Stimulated activated CD4-positive, alpha-beta T cell treated with anti-CD3 and anti-CD28 coated beads, Interleukin-2, amount 100 ng/mL, for 48 hours (primary cell): ENCODE measurements at places on chromosomes 5 and 9.

- DNase-seq: no peak
Measured at GRCh38 chr5:51379331-51379700, 3.9 kb upstream of the ISL1 start.

DNA sequence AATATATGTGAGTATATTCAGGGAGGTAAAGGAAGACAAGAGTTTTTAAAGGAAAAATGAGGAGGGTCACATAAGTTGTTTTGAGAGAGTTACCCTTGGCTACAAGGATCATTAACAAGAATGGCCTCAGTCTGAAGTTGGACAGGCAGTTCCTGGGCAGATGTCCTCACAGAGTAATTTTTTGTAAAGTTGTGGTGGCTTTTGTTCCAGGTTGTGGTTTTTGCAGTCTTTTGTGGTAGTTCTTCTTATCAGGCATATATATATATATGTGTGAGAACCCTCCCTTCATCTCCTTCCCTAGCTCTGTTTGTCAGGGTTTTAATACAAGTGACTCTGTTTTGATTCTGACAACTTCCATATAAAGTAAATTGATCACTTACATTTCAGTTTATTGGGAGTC lies 60.0 kb downstream of the CSNK1G3 start:
- DNase-seq: no peak

GRCh38 chr5:95667061-95667618 lies 15.7 kb downstream of the SPATA9 start:
- no peak for DNase-seq

DNA sequence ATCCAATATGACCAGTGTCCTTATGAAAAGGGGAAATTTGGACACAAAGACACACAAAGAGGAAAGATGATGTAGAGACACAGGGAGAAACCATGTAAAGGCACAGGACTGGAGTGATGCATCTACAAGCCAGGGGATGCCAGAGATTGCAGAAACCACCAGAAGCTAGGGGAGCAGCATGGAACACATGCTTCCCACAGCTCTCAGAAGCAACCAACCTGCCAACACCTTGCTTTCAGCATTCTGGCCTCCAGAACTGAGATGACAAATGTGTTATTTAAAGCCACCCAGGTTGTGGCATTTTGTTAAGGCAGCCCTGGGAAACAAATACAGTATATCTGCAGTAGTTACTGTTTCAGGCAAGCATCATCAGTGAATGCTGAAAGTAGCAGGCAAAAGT lies 23.2 kb downstream of the DAP start:
- no peak for DNase-seq

GRCh38 chr5:61569353-61569752 lies 237.3 kb downstream of the ZSWIM6 start:
- no peak for DNase-seq

DNA sequence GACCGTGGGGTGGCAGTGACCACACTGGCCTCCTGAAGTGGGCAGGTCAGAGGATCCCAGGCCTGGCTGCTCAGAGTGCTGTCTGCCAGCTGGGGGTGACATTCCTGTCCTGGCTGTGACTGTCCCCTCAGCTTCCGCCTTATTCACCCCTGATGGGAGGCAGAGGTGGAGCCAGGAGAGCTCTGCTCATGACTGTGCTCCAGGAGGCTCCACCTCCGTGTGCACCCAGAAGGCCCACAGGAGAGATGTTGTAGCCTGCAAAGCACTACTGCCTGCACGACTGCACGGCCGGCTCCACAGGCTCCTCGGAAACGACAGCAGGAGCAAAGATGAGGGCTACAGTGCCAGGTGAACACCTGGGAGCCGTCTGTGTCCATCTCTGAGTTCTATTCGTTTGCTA lies 60.9 kb downstream of the ROPN1L start:
- no peak for DNase-seq

DNA sequence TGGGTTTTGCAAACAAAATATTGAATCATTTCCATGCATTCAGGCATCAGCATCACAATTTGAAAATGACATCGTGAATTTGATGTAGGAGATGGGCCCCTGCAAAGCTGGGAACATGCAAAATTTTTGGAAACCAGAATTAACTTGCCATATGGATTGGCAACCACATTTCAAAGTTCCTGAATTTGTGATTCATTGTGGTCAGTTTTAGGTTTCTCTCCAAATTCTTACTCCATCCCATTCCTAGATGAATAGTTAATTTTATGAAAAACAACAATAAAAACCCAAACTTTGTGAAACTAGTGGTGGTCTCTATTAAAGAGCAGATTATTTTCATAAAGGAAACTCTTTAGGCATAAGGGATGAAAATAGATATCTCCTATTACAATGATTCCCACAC lies 107.8 kb upstream of the SLIT3 start:
- DNase-seq: no peak

GRCh38 chr9:70581214-70581954 lies 166.9 kb upstream of the KLF9 start:
- no peak for DNase-seq

GRCh38 chr9:74498621-74499095 lies 1.5 kb downstream of the RORB start:
- no peak for DNase-seq

DNA sequence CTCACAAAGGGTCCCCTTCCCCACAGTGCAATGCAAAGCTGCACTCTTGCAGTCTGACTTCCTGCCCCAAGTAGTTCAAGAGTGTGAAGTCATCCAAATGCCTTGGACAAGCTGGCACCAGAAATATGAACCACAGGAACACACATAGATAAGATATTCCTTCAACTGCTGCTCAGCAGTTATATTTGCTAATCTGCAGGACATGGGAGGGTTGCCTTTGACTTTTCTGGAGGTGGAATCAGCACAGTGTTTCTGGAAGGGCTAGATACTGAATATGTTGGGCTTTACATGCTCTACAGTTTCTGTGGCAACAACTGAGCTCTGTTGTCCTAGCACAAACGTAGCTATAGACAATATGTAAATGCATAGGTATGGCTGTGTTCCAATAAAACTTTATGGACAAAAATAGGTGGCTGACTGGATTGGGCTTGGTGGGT lies 96.7 kb upstream of the PCA3 start:
- no peak for DNase-seq

- no peak for DNase-seq
Measured at GRCh38 chr5:117077142-117077541, 502.5 kb upstream of the SEMA6A start.

DNA sequence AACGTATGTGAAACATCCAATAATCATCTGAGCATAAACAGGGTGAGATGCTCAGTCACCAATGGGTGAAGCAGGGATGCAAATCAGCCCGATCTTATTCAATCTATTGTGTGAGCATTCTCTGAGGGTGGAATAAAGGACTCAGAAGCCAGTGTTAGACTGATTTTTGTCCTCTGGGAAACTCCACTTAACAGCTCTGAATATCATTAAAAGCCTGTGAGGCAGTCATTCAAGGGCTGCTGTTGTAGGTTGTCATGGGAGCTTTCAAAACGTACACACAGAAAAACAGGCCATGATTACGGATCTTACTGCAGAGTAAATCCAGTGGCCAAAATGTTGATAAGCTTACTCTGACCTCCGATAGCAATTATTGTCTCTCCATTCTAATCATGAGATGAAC lies 266.5 kb upstream of the EFNA5 start:
- DNase-seq: no peak

DNA sequence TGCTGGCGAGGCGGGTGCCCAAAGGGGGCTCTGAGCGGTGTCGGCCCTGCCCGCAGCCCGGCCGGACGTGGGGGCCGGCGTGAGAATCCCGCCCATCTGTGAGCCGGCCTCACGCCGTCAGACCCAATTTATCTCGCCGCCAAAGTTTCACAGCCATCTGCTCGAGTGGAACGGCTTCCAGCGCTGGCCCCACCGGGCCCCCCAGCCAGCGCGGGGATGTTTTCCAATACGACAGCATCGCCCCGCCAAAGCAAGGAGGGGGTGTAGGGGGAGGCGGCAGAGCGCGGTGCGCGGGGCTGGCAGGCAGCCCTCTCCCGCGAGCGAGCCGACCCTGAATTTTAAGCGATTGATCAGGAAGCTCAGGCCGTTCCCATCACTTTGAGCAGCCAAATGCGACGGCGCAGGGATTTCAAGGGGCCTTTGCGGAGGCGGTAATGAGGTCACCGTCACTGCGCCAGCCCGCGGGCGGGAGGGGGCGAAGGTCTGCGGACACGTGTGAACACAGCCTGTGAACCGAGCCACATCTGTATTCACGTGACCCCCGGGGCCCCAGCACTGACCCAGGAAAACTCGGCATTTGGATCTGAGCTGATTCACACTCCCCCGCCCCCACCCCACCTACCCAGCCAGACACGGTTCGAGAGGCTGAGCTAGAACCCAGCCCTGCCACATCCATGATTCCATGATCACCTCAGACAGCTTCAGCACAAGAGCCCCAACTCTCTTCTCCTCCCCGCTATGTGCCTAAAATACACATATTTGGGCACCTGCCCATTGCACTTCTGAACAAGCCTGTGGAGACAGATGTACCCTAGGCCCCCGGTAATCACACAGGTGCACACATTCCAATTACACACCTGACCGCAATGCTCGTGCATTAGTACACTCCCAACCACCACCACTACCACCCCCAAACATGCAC lies 47.8 kb upstream of the PSD2 start:
- peak; percentile 44 for DNase-seq

- no peak for DNase-seq
Measured at GRCh38 chr5:37005252-37005651, 128.7 kb downstream of the NIPBL start.

- no peak for DNase-seq
Measured at GRCh38 chr5:140966293-140967225, at the start of gene PCDHAC2. Gene PCDHAC2 (plus strand): TSS chr5:140966476. CDS start chr5:140966767, 291 bp downstream.

- no peak for DNase-seq
Measured at GRCh38 chr5:40221796-40222195, 457.9 kb upstream of the PTGER4 start.

GRCh38 chr5:78373231-78373630 lies 12.8 kb downstream of the SCAMP1 start:
- no peak for DNase-seq

GRCh38 chr5:9898319-9898718 lies 268.2 kb upstream of the TAS2R1 start:
- no peak for DNase-seq

DNA sequence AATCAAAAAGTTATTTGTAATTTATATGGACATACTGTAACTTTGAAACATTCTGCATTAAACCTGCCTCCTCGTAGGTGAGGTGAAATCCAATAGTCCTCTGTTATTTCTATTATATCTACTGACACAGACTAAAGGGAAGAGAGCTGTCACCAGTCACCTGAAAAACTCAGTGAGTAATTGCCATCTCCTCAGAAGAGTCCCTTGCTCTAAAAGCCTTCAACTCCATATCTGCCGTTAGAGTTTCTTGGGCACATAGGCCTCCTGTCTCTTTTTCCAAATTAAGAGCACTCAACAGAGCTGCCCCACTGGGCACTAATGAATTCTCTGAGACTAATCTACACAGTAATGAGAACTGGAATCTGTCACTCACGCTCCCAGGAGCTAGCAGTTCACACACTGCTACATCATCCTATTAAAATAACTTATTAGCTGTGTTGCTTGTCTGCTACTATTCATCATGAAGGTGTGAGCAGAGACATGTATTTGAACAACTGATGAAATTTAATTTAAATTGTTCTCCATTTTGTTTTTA lies 67.3 kb upstream of the VCAN start:
- DNase-seq: no peak

- no peak for DNase-seq
Measured at GRCh38 chr9:78291240-78291925, 5.5 kb upstream of the PSAT1 start.

- DNase-seq: no peak
Measured at GRCh38 chr9:78618735-78619134, 321.8 kb downstream of the PSAT1 start.

GRCh38 chr5:122402955-122403685 lies 91.1 kb downstream of the SNCAIP start:
- no peak for DNase-seq

- DNase-seq: no peak
Measured at GRCh38 chr9:4517274-4517673, 27.0 kb downstream of the SLC1A1 start.

DNA sequence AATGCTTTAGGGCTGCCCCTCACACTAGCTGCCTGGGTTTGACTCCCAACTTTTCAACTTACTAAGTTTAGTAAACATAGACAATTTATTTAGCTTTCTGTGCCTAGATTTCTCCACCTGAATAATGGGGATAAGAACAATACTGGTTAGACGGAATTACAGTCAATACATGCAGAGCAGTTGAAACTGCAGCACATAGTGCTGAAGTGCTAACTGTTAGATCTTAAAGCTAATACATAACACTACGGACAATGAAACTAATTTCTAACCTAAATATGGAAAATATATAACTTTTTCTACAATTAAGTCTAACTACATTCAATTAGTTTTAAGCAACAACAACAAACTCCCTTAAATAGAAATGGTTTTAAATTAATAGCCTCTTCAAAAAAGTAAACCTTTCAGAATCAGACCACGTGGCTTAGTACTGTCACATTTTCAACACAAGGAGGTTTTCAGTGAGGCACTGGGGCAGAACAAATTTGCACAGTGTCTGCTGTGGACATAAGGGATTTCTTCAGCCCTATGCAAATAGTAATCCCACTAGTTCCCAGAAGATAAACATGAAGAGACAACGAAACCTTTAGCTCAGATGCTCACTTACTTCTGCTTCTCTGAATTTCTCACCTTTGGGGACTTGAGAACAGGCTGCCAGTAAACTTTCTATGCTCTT lies 293.4 kb downstream of the EDIL3 start:
- no peak for DNase-seq

GRCh38 chr5:73946278-73946677 lies 320.3 kb downstream of the ARHGEF28 start:
- no peak for DNase-seq

DNA sequence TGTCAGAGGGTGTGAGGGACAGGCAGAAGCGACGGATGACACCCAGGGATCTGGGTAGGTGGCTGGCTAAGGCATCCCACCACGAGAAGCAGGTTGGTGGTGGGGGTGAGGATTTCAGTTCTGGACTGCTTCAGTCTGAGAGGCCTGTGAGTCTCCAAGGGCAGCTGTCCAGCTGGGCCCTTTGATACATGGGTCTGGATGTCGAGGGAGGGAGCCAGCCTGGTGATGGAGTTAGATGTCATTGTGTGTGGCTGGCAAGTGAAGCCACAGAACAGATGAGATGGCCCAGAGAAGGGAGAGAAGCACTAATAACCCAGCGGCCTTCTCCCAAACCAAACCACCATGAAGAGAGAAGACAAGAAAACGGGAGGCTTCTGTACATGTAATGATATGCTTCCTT lies 11.1 kb downstream of the MED27 start:
- DNase-seq: no peak

GRCh38 chr9:75974016-75974766 lies 83.7 kb downstream of the PCSK5 start:
- DNase-seq: no peak

- no peak for DNase-seq
Measured at GRCh38 chr9:133991964-133992779, at the start of gene VAV2. Gene VAV2 (minus strand): TSS chr9:133992324. CDS start chr9:133992278, 46 bp downstream.

- DNase-seq: no peak
Measured at GRCh38 chr5:123150089-123150488, 61.0 kb downstream of the PRDM6 start.

- DNase-seq: no peak
Measured at GRCh38 chr9:126956917-126957686, 42.5 kb downstream of the RALGPS1 start.

- DNase-seq: no peak
Measured at GRCh38 chr5:50874306-50875001, 208.0 kb downstream of the PARP8 start.

- DNase-seq: no peak
Measured at GRCh38 chr5:154940375-154940771, 500 bp upstream of the MRPL22 start.
